ENCODE measurements at places on chromosomes 1 and 21.

DNA sequence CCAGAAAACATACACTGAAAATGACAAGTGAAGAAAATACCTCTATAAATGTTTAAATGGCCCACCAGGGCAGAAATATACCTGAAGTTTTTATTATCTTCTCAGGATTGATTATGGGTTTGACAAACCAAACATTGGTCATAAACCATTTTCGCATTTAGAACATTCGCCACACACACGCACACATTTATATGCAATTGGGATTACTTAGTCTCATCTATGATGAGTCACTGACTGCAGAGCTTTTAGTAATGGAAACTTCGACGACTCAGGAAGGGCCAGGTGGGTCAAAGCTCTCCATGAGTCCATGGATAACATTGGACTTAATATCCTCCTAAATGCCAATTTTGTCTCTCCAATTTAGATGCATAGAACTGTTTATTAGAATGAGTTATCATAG is 16.9 kb downstream of the NRDC start:
- DNase-seq: no peak

GRCh38 chr1:204418174-204419063 is 6.8 kb upstream of the PPP1R15B start:
- DNase-seq: no peak

DNA sequence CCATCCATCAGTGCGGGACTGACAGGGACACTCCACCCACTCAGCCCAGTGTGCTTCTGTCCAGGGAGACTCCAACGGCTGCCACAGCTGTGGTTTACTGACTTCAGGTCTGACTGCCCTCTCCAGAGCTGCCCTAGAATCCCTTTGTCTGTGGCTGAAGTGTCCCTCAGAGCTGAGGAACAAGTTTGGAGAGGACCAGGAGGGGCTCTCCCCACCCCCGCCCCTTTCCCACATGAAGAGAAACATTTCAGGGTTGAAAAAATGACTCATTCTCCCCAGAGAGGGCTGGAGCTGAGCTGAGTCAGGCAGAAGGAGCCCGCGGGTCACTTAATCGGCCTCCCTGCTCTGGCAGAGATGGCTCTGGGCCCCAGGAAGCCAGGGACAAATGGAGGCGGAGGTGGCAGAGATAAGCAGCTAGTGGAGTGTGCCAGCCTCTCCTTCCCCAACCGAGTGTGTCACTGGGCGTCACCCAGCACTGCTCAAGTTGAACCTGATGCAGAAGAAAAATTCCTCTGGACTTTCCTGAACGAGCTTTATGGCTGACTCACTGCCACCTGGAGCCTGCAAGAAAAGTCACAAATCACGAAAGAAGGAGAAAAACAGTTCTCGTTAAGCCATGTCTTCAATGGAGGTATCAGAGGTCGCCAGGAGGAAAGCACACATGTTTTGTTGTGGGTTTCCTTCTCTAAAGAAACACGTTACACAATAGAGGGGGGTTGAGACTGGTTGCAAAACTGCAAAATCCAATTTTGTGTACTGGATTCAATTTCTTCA is 34.3 kb upstream of the ECE1 start:
- DNase-seq: peak; percentile 87

DNA sequence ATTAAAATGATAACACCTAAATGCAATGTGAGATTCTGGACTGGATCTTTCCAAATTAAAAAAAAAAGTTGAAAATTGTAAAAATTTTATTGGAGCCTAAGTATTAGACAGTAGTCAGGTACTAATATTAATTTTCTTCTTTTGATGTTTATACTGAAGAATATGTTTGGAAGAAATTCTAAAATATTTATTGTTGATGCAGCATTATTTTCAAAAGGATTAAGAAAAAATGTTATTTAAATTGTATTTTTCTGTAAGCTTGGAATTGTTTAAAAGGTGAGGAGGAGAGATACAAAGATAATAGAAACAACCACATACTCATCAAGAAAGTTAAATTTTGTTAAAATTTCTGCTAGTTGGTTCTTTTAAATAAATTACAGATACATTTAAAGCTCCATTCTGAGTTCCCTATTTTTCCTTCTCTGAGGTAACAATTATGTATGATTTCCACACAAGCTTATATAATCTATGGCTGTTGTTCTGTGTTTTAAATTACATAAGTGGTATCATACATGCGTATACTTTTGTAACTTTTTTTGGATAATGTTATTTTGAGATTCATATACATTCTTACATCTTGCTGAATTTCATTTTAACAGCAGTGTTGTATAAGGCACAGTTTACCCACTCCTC is 180.3 kb upstream of the RGS18 start:
- DNase-seq: no peak

DNA sequence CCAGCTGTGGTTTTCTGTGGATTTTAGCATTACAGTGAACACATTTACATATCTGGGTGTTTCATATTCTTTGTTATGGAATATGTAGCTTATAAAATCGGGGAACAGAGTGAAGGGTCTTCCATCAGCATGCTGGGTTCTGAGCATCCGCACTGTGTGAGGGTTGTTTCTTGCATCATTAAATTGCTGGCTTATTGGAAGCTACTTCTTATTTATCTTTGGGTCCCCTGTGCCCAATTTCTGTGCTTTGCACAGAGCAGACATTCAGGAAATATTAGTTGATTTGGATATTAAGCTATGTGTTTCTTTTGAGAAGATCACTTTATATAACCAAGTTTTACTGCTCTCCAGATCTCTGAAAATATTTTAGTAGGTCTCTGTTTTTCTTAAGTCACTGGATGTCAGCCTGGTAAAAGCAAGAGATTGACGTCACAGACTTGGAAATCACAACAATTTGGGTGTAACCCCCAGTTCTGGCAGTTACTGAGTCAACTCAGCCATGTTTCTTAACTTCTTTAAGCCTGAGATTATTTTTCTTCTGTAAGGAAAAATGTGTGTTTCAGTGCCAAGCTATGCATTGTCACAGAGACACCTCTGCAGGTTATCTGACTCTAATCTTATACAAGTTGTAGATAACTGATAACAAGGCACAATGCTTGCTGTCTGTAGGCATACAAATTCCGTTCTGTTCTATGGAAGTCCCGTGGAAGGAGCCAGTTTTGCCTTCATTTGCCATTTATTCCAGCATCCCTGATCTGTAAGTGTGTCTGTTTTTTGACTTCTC is 258.3 kb upstream of the KAZN start:
- no peak for DNase-seq

- no peak for DNase-seq
Measured at GRCh38 chr1:94475232-94475631, 57.0 kb downstream of the ABCD3 start.

DNA sequence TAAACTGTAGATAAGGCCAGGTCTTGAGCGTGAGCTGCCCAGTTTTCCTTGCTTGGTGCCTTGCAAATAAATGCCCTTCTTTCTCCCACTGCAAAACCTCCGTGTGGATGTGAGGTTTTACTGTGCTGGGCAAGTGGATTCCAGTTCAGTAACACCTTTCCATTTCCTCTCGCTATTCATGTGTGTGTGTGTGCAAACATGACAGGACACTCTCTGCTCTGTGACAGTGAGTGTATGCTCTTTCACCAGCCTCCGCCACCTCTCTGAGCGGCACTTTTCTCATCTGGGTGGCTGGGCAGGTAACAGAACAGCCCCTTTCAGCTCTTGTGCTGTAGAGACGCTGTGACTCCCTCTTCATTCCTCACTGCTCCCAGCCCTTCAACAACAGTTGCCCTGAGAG is 23.9 kb downstream of the CNIH3 start:
- no peak for DNase-seq

- DNase-seq: no peak
Measured at GRCh38 chr1:1001057-1001783, 1.3 kb upstream of the HES4 start.

DNA sequence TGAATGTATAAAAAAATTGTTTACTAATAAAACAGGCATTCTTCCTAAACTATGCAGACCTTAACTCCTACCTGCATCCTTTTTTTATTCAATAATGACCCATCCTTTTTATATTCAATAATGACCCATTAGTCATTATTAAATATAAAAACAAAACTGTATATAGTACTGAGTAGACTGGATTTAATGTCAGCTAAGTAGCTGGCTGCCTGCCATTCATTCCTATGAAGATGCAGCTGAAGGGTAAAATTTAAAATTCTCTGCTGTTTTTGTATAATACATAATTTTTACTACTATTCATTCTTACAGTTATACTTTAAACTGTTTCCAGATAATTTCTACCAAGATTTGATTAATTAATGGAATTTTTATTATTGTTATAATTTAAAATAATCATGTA is 79.3 kb downstream of the DENND1B start:
- DNase-seq: no peak

All from inflammatory macrophage (primary cell).